GM20000 (cell line): ENCODE measurements at places on chromosomes 1 and 21.

- no peak for DNase-seq
Observed at GRCh38 chr1:71630073-71630472, 549.2 kb upstream of the ZRANB2 start.

DNA sequence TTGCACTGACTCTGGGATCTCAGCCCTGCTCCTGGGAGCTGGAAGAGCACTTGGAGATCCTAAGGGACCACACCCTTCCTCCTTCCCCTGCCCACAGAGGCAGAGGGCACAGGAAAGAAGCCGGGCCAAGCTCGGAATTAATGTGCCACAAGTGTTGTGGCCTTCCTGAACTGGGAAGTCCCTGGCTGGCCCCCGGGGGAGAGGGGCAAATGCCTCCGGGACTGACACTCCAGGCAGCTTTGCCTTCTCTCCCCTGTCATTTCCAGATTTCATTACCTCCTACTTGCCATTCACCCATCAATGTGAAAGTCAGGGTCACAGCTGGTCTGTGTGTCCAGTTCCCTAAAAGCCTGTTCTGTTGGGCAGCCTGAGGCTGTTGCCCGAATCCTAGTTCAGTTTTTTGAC lies 21.7 kb downstream of the SESN2 start:
- no peak for DNase-seq

- DNase-seq, result no peak
Observed at GRCh38 chr1:54547601-54548388, at the start of gene ACOT11. TSS of gene ACOT11 (plus strand) at chr1:54548228. CDS start at chr1:54548310, 82 bp downstream.

DNA sequence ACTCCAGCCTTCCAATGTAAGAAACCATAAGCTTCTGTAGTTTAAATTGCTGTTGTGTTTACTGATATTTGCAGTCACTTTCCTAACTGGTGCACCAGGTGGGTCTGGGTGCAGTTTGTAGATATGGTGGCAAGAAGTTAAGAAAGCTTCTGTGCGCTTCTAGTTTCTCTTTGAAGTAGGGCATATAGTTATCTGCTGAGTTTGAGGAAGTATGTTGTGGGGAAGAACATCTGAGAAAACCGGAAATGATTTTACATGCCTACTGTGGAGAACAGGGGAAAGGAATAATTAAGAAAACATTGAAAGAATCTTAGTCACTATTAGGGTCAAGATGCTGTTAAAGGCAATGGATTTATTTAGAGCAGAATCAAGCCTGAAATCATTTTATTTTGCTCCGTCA lies 14.9 kb upstream of the SLC44A5 start:
- no peak for DNase-seq

DNA sequence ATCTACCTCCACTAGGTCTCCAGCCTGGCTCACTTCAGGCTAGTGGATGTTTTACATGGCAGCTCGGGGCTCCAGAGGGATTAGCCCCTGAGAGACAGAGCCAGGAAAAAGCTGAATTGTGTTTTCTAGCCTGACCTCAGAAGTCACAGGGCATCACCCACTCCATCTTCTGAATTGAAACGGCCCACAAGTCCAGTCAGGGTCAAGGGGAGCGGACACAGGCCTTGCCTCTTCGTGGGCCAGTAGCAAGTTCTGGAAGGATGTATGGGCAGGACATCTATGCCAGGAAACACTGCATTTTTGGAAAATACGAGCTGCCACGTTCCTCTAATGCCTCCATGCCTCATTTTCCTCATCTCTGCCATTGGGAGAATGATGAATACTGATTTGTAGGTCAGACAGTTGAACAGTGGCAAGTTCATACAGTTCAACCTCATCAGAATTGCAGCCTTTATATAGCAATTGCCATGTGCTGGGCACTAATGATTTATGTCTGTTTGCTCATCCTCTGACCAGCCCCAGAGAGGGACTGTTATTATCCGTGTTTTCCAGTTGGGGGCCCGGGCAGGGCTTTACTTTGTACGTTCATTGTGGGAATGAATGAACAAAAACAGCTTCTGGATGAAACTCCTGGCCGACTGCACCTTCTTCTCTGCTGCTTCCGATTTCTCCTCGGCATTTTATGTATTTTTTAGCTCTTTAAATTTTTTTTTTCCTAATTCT lies 23.2 kb upstream of the PCBP3 start:
- no peak for DNase-seq

- peak; percentile 58 for DNase-seq
Observed at GRCh38 chr1:28449904-28450303, 55.9 kb upstream of the RCC1 start.

DNA sequence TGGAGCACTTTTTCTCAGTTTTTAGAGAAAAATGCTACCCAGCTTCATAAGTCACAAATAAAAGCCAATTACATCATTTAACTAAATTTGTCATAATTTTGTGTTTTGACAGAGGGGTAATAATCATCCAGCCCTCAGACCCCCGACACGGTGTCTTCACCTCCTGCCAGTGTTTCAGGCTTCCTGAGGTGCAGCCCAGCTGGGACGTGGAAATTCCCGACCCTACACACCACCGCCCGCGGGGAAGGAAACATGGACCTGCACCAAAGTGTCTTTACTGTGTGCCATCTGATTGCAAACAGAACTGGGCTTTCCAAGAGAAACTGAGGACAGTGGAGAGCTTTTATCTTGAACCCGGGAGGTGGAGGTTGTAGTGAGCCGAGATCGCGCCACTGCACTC lies 7.7 kb upstream of the INAVA start:
- DNase-seq, result no peak

DNA sequence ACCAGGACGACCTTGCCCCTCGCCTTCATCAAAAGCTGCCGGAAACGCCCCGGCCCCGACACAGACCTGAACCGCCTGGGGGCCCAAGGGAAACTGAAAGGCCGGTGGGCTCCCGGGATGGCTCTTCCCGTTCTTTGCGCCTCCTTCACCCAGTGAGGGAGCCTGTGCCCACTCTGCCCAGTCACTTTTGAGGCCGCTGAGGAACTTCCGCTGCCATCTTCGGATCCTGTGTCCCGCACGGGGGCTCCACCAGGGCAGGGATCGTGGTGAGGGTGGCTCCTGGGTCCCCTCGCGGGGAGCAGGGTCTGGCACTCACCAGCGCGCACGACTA lies 104.0 kb downstream of the PPIAL4G start:
- DNase-seq, result no peak

DNA sequence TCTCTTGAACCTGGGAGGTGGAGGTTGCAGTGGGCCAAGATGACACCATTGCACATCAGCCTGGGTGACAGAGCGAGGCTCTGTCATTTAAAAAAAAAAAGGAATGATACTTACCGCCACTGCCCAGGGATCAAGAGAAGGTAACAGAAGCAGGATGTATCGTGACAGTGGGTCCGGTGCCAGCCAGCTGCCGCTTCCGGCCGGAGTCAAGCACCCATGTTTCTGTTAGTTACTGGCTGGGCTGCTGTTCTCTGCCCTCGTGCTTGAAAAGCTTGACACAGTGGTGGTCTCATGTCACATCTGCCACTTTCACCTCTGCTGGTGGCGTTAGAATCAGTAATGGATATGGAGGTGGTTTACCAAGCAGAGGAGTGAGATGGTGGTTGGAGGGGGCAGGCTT lies 21.0 kb downstream of the IFNGR2 start:
- no peak for DNase-seq

DNA sequence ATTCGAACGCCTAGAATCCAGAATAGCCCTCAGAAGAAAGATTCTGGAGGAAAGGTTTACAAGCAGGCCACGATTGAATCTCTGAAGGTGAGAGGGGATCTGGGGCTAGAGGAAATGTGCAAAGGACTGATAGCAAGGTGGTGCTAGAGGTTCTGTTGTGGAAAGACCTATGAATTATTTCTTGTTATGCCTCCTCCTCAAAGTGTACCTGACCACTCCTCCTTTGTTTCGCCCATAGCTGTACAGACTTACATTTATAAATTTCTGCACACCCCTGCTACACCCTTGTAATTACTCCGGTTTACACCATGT lies 986 bp downstream of the TCEANC2 start:
- DNase-seq, result peak; percentile 10

DNA sequence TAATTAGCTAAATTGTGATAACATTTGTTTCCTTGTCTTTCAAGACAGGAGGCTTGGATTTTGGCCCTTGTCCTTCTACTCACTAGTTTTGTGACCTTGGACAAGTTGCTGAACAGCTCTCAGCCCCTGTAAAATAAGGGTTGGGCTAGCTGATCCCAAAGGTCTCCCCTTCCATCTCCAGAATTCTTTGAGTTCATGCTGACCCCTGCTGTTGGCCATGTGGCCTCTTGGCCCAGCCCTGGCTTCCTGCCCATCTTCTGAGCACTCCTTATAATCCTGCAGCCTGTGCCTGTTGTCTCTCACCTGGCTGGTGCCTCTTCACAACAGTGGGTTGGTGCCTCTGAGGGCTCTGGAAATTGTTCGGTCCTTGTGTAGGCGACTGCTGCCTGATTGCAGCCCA lies 10.1 kb downstream of the PTGFRN start:
- no peak for DNase-seq

- no peak for DNase-seq
Observed at GRCh38 chr1:226735576-226735975, 3.5 kb downstream of the ITPKB start.

- DNase-seq, result no peak
Observed at GRCh38 chr1:55286856-55287602, 71.9 kb upstream of the USP24 start.

- DNase-seq, result no peak
Observed at GRCh38 chr1:73859227-73859626, 338.7 kb downstream of the LRRIQ3 start.

GRCh38 chr1:221839782-221840395 lies 98.0 kb upstream of the DUSP10 start:
- DNase-seq, result peak; percentile 35

DNA sequence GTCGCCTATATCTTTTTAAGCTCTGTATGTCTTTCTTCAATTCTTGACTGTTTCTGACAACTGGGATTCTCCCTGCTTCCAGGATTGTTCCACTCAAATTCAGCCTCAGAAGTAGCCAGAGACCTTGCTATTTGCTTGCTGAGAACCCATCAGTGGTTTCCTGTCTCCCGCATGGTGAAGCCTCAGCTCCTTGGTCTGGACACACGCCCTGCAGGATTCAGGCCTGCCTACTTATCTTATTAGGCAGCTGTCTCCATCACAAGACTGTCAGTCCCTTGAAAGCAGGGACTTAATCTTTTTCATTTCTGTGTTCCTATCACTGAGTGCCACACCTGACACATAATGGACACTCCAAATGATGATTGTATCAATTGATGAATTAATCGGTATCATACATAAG lies 175.3 kb downstream of the PLPP3 start:
- DNase-seq, result no peak

DNA sequence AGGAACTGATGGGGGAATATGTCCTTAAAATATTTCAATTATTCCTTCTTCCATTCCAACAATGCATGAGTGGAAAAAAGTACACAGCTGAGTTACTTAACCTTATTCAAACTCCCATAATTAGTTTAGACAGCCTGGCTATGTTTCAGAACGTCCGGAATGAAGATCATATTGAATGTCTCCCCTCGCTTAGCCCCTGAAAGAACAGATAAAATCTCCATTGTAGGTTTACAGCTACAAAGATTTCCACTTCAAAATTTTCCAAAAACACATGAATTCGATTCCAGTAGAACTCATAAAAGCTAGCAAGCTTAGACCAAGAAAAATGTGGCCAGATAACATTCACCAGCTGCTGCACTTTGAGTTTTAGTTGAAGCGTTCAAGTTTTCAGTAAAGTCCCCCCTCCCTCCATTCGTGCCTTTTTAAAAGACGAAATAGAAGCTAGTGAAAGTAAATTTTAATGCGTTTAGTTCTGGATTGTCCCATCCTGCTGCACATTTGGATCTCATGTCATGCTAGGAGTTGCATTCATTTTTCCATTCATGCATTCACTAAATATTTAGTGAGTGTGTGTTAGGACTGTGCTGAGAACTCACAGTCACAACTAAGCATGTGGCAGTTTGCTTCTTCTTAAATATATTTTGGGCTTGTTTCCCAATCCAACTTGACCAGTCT lies 29.4 kb upstream of the SSX2IP start:
- DNase-seq, result no peak

DNA sequence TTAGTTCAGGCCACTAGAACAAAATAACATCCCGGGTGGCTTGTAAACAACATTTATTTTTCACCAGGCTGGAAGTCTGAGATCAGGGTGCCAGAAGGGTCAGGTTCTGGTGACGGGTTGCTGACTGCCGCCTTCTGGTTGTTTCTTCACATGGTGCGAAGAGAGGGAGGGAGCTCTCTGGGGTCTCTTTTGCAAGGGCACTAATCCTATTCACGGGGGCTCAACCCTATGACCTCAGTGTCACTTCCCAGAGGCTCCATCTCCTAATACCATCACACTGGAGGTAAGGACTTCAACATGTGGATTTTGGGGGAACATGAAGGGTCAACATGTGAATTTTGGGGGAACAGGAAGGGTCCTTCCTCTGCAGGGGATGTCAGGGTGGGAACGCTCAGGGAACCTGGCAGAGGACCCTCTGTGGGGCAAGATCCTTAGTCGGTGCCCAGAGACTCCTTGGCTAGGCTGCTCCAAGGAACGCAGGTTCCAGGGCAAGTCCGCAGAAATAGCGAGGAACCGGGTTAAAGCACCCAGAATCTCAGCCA lies 8.7 kb upstream of the C2CD2 start:
- DNase-seq, result no peak

GRCh38 chr1:234962340-234962989 lies 166.2 kb downstream of the TOMM20 start:
- DNase-seq, result peak; percentile 68

GRCh38 chr1:207289756-207290155 lies 31.7 kb upstream of the CD55 start:
- no peak for DNase-seq

DNA sequence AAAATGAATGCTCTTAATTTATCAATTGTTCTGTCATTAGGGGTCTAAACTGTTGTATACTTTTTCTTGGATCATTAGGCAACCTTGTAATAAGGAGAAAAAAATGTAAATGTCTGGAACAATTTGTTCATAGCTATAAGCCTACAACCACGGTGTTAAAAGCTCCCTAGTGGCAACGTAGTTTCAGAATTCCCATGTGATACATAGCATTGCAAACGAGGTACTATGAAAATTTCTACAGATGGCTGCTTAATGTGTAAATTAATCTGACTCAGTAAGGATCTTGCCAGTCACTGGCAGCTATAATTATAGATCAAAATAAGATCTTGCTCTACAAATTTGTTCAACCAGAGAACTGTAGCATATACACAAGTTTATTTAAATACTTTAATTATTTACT lies 304.1 kb upstream of the ADGRL4 start:
- DNase-seq, result no peak
